ENCODE measurements at places on chromosomes 13 and 19.

DNA sequence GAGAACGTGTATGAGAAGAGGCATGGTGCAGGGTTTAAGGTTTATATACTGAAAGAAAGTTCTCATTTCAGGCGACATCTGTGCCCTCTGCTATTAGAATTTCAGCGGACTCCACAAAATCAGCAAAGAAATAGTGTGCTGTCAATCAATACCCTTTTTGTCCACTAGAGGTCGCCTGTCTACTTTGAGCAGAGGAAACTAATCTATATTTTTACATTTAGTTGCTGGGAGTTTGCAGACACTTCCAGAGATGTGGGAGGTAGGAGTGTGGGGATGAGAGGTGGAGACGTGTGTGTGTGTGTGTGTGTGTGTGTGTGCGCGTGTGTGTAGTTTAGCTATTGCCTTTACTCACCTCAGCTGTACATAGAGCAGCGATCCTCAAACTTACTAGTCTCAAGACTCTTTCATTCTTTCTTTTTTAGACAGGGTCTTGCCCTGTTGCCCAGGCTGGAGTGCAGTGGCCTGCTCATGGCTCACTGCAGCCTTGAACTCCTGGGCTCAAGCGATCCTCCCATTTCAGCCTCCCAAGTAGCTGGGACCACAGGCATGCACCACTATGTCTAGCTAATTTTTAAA lies 9.7 kb downstream of the INAFM1 start:
- DNase-seq = peak; percentile 75

DNA sequence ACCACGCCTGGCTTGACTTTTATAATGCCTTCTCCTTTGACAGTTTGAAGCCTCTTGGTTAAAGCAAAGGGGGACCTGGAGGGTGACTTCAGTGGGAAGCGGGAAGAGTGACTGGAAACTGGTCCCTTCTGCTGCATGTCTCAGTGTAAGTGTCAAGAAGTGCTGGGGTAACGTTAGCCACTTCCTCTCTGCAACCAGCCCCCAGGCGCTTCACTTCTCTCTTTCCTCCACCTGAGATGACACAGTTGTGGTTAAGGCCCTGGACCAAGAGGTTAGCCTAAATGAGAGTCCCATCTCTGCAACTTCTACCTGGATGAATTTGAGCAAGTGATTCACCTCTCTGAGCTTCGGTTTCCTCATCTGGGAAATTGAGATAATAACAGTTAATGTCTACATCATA lies 16.3 kb downstream of the LEUTX start:
- no peak for DNase-seq

DNA sequence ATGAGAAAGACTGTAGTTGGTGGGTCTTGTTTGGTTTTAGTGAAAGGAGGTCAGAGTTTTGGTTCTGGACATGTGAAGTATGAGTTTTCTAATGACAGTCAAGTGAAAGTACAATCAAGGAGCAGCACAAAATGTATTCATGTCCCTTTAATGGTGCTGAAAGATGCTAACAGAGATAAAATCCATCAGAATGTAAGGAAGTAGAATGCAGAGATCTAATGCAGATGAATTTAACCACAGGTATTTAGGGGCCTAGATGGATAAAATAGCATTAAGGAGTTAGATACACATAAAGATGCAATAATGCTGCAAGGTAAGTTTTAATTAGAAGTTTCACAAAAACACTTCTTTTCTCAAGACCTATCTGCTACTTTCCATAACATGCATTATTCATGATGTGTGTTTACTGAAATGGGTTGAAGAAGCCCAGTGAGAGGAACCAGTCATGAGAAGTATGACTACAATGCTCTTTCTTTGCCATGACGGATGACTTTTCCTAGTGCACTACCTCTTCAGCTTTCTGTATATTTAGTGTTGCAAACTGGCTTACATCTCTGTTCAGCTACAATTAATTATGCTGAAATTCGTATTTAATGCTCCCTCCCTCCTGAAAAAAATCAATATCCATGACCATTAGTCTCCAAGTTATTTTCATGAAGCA lies 222.9 kb upstream of the HTR2A start:
- no peak for DNase-seq

- DNase-seq = no peak
Observed at GRCh38 chr13:71979616-71980015, 112.6 kb upstream of the DACH1 start.

DNA sequence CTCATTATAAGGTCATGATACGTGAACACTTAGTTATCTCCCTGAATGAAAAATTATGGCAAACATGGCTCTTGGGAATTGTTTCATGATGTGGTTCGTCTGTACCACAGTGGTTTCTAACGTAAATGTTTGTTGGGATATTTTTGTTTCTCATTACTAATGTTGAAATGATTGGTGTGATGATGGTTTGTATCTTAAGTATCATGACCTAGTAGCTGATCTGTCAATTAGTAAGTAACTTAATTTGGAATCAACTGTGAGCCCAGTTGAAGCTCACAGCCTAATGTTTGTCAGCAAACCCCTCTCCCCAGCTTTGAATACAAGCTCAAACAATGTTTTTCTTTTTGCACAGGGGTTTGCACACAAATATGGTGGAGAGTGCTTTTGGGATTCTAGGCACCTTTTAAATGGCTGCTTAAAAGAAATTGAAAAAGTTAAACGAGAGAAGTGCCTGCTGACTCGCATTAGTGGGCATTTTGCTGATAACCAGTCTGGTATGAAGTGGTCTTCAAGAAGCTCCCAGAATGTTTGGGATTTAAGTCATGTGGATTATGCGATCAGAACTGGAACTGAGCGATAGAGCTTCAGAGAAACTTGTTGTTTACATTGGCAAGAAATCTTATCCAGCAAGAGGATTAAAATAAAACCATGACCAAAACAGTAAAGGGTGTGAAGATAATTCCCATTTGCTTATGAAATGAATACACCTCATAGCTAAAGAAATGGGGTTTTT lies 68.2 kb downstream of the LMO7 start:
- no peak for DNase-seq

- DNase-seq = no peak
Observed at GRCh38 chr13:78593652-78594455, 9.5 kb downstream of the POU4F1 start.

DNA sequence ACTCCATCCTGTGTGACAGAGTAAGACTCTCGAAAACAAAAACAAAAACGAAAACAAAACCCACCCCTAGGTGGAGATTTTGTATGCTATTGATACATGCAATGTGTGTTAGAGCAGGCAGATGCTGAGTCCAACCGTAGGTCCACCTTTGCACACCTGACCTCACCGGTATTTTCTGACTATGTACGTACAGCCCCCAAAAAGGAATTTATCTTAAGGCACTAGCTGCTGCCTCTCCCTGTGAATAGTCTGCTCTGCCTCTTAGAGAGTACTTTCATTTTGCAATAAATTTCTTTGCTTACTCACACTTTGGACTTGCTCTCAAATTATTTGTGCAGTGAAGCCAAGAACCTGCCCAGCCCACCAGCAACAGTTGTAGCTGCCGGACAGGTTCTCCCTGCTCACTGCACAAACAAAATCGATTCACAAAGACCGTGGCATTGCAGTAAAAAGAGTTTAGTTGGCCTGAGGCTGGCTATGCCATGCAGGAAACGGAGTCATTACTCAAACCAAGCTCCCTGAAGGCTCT lies 8.2 kb upstream of the ZNF77 start:
- DNase-seq = no peak

DNA sequence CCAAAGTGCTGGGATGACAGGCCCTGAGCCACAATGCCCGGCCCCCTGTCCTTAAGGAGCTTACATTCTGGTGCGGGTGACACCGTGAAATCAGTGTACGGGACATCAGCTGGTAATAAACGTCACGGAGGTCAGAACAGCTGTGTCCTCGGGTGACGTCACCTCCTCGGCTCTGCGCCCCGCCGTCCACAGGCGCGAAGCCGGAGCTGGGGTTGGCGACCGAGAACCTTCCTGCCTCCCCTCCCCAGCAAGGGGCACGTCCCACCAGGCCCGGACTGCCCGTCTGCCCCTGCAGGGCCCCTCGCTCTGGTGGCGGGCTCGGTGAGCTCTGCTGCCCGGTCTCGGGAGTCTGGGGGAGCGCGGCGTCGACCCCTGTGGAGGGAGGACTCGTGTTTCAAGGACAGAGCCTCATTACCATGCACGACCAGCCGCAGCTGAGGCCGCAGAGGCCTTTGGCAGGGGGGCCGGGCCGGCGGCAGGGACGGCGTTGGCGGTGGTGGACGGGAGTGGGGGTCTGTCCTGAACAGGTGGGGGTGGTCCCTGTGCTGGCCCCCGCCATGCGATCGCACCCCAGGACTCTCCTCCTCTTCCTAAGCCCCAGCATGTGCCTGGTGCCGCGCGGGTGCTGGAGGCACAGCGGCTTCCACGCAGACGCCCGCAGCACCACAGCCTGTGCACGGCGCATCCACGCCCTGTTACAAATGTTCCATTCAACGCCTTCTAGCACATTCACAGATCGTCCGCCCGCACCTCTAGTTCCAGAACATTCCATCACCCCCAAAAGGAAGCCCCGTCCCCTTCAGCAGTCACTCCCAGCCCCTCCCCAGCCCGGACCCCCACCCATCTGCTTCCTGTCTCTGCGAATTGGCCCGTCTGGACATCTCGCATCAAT lies 5.4 kb downstream of the LINGO3 start:
- no peak for DNase-seq

- no peak for DNase-seq
Observed at GRCh38 chr19:56712611-56713276, 41.2 kb upstream of the ZNF835 start.

DNA sequence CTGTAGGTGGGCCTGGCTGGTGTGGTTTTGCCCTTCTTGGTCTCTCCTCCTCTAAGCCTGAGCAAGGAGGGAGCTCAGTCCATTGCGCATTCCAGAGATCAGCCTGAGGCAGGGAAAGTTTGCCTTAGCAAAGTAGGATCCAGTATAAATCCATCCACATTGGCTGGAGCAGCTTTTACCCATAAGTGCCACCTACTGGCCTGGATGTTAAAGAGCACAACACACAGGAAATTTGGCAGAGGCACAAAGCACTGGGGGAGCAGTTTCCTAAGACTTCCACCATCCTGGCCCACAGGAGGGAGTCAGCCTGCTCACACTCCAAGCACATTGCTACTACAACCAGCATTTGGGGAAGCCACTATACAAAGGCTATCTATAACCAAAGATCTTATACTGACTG lies 1124.2 kb downstream of the SLITRK1 start:
- DNase-seq = peak; percentile 4

GRCh38 chr13:37978680-37979079 lies 109.1 kb upstream of the TRPC4 start:
- no peak for DNase-seq

GRCh38 chr19:9586764-9587163 lies 2.5 kb upstream of the ZNF121 start:
- DNase-seq = peak; percentile 30

GRCh38 chr13:98751861-98752466 lies 508 bp downstream of the SLC15A1 start:
- no peak for DNase-seq

GRCh38 chr13:32726374-32727037 lies 140.3 kb downstream of the PDS5B start:
- DNase-seq = no peak

DNA sequence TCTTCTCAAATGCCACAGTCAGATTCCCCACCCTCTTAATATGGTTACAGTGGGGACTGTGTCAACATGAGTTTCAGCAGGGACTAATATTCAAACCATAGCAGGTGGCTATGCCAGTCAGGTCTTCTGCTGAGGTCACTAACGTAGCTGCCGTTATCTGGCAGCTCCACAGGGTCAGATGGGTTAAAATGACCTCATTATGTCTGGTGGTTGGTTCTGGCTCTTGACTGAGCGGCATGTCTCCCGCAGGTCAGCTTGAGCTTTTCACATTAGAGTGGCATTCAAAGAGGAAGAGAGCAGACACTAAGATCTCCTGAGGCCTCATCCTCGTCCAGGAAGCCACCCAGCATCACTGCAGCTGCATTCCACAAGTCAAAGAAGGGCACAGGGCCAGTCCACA lies 21.4 kb upstream of the IPO5 start:
- no peak for DNase-seq

DNA sequence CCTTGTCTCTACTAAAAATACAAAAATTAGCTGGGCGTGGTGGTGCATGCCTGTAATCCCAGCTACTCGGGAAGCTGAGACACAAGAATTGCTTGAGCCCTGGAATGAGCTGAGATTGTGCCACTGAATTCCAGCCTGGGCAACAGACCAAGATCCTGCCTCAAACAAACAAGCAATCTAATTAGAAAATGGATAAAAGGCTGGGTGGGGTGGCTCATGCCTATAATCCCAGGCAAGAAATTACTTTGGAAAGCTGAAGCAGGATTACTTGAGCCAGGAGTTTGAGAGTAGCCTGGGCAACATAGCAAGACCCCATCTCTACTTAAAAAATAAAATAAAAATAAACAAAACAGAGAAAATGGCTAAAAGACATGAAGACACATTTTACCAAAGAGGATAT lies 77.0 kb downstream of the CAB39L start:
- no peak for DNase-seq

DNA sequence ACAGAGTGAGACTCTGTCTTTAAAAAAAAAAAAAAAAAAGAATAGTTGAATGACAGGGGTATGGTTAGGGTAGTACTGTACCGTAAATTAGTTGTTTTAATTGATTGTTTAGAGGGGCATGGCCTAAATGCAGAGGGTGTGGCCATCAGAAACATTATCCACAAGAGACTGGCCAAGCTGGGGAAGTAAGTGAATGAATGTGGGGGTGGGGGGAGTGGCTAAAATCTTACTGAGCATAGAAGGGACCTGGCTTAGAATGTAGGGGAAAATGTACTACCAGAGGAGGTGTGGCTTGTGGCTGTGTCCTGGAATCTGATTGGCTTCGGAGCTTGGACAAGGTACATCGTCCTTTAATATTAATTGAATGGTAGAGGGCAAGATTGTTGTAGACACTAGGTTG lies 3.8 kb downstream of the BCL2L12 start:
- no peak for DNase-seq

- no peak for DNase-seq
Observed at GRCh38 chr13:48156466-48156865, 61.6 kb upstream of the MED4 start.

DNA sequence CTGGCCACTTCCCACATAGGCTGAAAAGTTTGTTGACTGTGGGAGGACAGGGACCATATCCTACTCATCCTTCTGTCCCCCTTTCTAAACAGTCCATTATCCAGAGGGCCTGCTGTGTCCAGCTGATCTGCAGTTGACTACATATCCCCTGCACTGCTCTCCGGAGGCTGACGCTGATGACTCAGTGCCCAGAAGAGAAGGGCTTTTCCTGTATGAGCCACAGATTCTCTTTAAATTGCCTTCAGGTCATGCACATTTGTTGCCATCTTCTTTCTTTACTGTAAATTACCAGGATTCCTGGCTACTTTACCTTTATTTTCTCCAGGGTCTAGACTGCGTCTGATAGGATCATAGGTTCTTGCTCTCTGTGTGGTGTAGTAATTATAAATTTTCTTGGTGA lies 125.2 kb downstream of the LACC1 start:
- no peak for DNase-seq
